Activated CD4-positive, alpha-beta T cell treated with anti-CD3 and anti-CD28 coated beads for 4 hours (primary cell): ENCODE measurements at places on chromosomes 4 and X.

DNA sequence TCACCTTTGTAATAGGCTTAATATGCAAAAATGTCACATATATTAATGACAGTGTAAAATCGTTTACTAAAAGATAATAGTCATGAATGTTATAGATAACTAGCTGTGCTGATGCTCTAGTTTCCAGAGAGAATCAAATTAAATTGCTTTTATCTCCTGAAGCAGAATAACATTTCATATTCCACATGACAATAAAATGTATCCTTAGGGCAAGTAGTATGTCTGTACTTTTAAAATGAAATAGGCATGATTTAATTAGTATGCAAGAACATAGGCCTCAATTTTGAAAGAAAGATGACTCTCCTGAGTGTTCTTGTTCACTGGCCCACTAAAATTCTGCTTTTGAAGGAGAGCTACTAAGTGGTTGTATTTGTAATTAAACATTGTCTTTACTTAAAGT is 1027.0 kb downstream of the ARAP2 start:
- no peak for DNase-seq

DNA sequence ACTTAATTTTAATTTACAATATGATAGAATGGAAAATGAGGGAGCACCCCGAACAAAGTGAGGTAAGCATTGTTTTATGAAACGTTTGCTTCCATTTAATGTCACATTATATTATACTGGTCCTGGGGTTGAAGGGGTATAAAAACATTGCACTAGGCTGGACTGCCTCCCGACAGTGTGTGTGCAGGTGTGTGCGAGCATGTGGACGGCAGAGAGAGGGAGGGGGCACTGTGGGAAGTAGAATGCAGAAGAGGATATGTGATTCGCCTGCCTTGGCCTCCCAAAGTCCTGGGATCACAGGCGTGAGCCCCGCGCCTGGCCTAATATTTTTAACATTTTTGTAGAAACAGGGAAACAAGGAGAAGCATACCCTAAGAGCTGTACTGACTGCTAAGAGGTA is 36.0 kb downstream of the IRF2 start:
- no peak for DNase-seq

- DNase-seq = no peak
These were observed 54.4 kb downstream of the STOX2 start for GRCh38 chr4:183959319-183960045.

DNA sequence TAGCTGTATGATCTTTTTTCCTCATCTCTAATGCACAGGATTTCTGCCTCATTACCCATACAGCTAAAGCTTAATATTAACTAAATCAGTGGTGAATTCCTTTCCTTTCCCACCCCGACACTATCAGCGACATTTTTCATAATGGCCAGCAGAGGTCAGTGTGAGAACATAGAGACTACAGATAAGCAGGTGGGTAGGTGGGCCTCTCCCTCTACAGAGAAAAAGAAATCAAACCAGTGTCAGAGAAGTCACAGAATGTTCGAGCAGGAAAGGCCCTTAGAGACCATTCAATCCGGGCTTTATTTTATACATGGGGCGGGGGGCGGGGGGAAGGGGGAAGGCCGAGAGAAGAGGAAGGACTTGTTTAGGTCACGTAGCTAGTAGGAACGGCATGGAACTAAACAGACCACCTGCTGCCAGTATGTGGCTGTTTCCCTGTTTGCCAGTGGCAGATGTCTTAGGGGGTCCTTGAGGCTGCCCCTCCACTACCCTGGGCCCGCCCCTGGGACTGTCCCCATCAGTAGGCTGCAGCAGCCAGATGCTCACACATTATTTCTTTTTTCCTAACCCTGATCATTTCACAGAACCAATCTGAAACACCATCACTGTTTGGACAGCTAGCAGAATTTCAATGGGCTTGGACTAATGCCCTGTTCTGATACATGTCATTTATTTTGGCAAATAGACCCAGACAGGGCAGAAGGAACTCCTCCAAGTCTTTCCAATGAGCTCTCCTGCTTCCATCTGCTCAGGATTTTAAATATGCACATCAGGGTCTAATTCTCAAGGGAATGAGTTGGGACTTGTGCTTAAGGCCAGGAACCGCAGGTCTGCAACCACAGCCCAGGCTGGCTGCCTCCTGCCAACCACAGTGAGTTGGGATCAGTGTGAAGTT is 133.4 kb downstream of the ATG4A start:
- DNase-seq = no peak

GRCh38 chr4:129355516-129355915 is 259.6 kb downstream of the C4orf33 start:
- no peak for DNase-seq

DNA sequence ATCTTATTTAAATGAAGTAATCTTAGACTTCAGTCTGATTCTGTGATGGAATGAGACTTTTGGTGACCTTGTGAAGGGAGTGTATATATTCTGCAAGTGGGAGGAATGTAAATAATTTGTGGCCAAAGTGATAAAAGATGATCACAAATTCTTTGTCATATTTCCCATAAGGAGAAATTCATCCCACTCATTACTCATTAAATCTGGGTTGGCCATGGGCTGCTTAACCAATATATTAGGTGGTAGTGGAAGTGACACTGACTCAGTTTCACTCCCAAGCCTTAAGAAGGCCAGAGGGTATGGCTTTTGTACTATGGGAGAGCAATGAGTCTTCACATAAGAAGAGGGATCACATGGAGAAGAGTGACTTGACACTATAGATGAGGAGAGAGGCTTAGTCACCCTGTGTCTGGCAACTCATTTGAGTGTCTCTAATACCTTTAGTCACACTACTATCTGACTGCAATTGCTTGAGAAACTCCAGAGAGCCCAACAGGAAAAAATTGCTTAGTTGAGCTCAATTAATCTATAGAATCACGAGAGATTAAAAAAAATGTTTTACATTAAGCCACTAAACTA is 408.2 kb upstream of the PITX2 start:
- no peak for DNase-seq

- no peak for DNase-seq
These were observed 102.6 kb downstream of the SATL1 start for GRCh38 chrX:85140964-85141363.

DNA sequence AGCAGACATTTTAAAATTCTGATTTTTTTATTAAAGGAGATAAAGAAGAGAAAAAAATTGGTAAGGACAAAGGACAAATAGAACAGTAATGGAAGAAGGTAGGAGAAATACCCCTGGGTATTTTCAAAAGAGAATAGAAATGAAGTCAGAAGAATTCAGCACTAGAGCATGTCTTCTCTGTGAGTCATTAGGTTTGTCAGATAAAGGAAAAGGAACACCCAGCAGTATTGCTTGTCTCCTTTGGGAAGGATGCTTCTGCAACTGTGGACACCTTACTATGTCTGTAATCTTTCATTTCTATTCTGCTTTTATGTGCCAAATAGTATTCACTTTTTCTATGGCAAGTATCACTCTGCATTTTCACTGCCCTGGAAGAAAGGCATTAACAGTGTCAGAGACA is 24.0 kb upstream of the PCDH7 start:
- no peak for DNase-seq

DNA sequence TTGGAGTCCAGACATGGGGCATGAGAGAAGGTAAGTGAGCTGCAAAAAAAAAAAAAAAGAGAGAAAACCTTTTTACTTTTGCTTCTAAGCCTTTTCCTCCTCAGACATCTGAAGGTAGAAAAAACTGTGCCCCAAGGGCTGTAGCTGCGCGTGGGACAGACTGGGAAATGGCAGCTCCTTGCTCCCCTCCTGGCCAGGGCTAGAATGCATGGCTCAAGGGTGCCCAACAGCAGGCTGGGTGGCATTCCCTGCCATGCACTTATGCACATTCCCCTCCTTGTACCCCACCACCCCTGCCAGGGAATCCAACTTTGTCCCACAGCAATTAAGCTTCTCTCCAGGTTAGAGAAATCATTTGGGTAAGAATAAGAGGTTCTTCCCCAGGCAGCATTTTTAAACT is 421.2 kb downstream of the TRAM1L1 start:
- no peak for DNase-seq

- DNase-seq = no peak
These were observed 16.3 kb upstream of the ADGRA3 start for GRCh38 chr4:22532117-22532516.

DNA sequence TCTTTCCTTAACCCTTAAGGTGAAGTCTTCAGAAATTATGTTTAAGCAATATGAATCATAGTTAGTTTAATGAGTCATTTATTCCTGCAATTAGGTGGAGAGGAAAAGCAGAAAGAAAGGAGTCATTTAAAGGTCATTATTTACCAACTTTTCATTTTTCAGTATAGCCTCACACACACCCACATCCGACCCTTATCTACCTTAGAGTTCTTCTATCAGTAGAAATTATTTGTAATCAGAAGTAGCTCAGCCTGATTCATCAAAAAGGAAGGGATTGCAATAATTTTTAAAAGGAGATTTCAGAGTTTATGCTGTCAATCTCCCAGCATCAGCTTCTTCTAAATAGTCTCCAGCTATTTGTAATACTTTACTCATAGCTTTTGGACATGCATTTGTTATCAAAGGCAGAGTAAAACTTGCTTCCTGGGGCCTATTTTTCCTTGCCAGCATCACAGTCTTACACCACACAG is 5.9 kb downstream of the ANXA10 start:
- DNase-seq = no peak

DNA sequence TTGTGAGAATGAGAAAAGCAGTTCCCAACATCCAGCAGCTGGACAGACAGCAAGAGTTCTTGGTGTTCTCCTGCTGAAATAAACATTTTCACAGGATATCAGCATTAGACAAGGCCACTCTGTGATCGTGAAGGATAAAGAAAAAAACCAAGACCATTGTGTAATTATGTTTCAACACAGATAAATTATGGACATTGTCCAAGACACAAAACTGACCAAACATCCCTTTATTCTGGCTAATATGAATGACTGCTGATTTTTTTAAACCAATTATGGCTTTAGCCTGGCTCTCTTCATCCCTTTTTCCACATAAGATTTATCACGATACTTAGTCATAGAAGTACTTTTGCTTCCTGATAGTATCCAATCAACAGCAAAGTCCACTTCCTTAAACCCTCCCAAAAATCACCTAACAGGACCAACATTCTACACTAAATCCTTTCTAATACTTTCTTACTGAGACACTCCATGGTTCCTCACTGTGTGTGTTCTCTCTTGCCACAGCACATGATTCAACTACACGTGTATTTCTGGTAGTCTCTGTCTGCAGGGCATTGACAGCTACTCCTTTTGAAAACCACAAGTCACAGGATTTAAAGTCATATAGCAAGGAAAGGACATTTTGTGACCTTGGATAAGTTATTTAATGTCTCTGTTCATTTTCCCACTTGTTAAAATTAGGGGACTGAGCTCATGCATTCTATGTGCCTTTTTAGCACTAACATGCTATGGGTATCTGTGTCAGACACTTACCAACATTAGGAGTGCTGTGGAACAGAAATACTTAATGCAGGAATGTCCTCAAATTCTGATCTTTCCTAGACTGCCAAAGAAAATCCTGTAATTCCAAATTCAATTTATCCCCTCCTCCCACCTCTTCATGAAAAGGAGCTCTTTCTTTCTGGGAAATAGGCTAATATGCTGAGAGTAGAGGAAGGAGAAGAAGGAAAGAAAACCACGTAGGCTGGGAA is 137.2 kb upstream of the PGRMC2 start:
- DNase-seq = no peak

DNA sequence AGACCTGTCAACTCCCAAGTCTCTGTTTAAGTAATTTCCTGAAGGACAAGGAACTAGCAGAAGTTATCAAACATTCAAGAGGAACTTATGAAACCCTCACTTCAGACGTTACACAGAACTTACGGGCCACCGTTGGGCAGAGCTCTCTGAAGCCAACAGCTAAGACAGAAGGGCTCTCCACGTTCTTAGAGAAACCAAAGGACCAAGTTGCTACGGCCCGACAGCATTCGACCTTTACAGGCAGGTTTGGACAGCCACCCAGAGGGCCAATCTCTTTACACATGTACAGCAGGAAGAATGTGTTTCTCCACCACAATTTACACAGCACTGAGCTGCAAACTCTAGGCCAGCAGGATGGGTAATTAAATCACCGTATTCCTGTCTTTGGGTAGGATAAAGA is 705.1 kb upstream of the GRID2 start:
- no peak for DNase-seq

DNA sequence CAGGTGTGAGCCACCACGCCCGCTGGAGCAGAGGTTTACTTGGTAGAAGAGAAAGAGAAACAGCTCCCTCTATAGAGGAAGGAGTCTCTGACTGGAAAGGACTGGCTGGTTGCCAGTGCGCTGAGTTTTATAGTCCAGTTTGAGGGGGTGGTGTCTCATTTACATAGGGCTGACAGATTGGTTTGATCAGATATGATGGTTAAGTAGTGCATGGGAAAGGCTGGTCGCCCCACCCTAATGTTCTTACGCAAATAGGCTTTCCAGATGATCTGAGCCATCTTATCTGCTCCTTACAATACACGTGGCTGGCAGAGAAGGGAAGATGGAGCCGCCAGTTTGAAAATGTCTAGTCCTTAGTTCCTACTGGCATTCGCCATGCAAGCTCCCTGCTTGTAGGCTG is 439.5 kb downstream of the NAF1 start:
- DNase-seq = no peak

GRCh38 chr4:76293772-76294171 is 12.8 kb upstream of the STBD1 start:
- no peak for DNase-seq

DNA sequence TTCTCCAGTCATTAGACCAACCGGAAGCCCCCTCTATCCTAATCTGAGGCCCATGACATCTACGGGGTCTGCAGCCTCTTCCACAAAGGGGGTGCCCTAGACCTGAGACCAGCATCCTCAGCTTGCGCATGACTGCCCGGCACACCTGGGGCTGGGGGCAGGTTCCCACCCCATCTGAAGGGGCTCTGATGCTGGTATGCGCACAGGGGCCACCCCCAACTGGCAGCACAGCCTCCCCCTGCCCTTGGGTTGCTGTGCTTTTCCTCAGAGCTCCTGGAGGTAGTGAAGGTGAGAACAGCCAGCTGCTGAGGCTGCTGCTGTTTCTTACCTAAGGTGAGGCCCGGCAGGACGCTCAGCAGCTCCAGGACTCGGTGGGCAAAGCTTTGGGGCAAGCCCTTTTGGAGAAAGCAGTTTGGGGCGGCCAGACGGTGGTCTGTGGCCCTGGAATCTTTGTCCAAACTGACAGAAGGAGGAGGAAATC is 18.9 kb upstream of the CPLX1 start:
- no peak for DNase-seq

DNA sequence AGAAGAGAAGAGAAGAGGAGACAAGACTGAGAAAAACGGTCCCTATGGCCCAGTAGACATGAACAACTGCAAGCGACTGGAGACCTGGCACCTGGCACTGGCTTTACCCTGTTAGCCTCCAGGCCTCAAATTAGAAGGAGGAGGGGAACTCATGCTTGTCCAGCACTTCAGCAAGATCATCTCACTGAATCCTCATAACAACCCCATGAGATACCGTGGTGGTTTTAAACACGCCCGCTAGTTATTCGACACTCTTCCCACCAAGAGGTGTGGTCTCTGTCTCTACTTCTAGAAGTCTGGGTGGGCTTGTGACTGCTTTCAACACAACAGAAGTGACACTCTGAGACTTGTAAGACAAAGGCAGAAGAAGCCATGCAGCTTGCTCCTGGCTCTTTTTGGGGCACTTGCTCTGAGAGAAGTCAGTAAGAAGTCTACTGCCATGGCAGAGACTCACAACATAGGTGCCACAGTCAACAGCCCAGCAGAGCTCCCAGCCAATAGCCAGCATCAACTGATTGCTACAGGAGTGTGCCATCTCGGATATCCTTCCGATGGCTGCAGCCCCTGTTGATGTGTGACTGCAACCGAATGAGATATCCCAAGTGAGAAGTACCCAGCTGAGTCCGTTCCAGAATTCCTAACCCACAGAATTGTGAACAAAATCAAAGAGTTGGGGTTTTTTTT is 34.0 kb upstream of the BCOR start:
- no peak for DNase-seq
